Muscle of leg (tissue), 16 donors: ENCODE measurements at places on chromosomes 1 and 21. TPM values are rescaled to one million over a fixed set of nuclear protein-coding genes. Genes with fewer than 3 reads are reported as not detected.

GRCh38 chr1:206893380-206893779 lies 3.9 kb upstream of the IL24 start:
- H3K27ac ChIP-seq, result no peak overlapping the region
- DNase-seq, result no peak
- no peaks in the 10 kb centered on the region for H3K36me3 ChIP-seq
- peaks cover 8% of the 10 kb centered on the region for H3K27me3 ChIP-seq

GRCh38 chr1:221751226-221751887 lies 9.5 kb upstream of the DUSP10 start:
- no peak overlapping the region for H3K4me3 ChIP-seq
- no peaks in the 10 kb centered on the region for H3K4me1 ChIP-seq
- no peak overlapping the region for H3K27ac ChIP-seq
- peak; percentile 35 for DNase-seq
- no peaks in the 10 kb centered on the region for H3K27me3 ChIP-seq

- H3K36me3 ChIP-seq, result no peaks in the 10 kb centered on the region
- H3K4me1 ChIP-seq, result peaks cover 7% of the 10 kb centered on the region
- peak overlapping the region; percentile 35 for H3K27ac ChIP-seq
- H3K27me3 ChIP-seq, result peaks cover 4% of the 10 kb centered on the region
- DNase-seq, result peak; percentile 82
- H3K4me3 ChIP-seq, result no peak overlapping the region
Measured at GRCh38 chr1:23650344-23650990, 41.1 kb upstream of the RPL11 start.

DNA sequence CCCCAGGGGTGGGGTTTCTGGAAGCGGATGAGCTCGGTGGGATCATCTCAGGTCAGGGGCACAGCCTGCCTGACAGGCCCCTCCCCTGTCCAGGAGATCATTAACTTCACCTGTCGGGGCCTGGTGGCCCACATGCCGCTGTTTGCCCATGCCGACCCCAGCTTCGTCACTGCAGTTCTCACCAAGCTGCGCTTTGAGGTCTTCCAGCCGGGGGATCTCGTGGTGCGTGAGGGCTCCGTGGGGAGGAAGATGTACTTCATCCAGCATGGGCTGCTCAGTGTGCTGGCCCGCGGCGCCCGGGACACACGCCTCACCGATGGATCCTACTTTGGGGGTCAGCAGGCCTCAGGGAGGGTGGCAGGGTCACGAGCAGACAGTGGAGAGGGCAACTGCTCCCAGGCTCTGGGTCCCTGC lies 8.4 kb downstream of the HCN3 start:
- DNase-seq, result no peak
- peaks cover 11% of the 10 kb centered on the region for H3K36me3 ChIP-seq
- H3K27me3 ChIP-seq, result no peaks in the 10 kb centered on the region
- H3K27ac ChIP-seq, result no peak overlapping the region

GRCh38 chr21:40641042-40641441 lies 205.9 kb downstream of the DSCAM start:
- no peak overlapping the region for H3K27ac ChIP-seq
- H3K4me1 ChIP-seq, result peaks cover 4% of the 10 kb centered on the region
- DNase-seq, result no peak
- H3K36me3 ChIP-seq, result no peaks in the 10 kb centered on the region

GRCh38 chr1:243748706-243749283 lies 101.2 kb downstream of the AKT3 start:
- H3K4me3 ChIP-seq, result no peak overlapping the region
- no peak overlapping the region for H3K27ac ChIP-seq
- peak; percentile 82 for DNase-seq
- H3K36me3 ChIP-seq, result no peaks in the 10 kb centered on the region
- no peaks in the 10 kb centered on the region for H3K4me1 ChIP-seq

- H3K27ac ChIP-seq, result no peak overlapping the region
- no peak overlapping the region for H3K4me3 ChIP-seq
- peaks cover 7% of the 10 kb centered on the region for H3K36me3 ChIP-seq
- no peaks in the 10 kb centered on the region for H3K4me1 ChIP-seq
- no peaks in the 10 kb centered on the region for H3K27me3 ChIP-seq
Measured at GRCh38 chr1:100230765-100231164, 18.9 kb downstream of the DBT start.

DNA sequence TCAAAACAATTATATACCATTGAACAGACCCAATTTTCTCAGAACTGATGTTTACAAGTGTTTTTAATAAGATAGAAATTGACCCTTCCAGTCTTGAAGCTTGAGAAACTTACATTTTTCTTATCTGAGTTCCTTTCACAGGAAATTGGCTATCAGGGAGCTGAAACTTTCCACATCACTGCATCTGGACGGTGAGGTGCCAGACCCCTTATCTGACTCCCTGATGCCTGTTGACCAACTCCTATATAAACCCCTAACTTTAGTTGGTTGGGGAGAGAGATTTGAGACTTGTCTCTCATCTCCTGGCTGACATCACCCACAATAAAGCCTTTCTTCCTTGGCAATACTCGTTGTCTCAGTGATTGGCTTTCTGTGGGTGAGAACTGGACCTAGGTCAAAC lies 31.4 kb downstream of the LACTBL1 start:
- H3K4me3 ChIP-seq, result no peak overlapping the region
- no peak overlapping the region for H3K27ac ChIP-seq
- peaks cover 9% of the 10 kb centered on the region for H3K27me3 ChIP-seq
- no peak for DNase-seq
- H3K4me1 ChIP-seq, result no peaks in the 10 kb centered on the region

DNA sequence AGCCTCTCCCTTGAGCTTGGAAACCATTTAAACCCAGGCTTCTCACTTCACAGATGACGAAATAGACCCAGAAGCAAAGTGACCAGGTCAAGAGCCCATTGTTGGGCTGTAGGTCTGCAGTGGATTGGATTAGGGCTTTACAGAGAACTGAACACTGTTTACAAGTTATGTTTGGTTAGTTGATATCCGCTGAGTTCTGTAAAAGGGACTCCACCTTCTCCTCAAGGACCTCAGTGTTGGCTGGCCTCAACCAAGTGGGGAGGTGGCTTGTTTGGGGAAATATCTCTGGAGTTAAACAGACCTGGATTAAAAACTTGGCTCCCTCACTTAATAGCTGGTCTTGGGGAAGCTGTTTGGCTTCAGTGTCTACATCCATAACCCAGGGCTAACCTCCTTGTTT lies 88.1 kb downstream of the UCK2 start:
- H3K4me3 ChIP-seq, result no peak overlapping the region
- DNase-seq, result peak; percentile 29
- H3K27ac ChIP-seq, result no peak overlapping the region
- H3K27me3 ChIP-seq, result no peaks in the 10 kb centered on the region

Gene B3GALT5
- 0.27 TPM for total RNA-seq

Gene B3GALNT2
- 27.3 TPM for total RNA-seq

Gene KCNK2
- 3.7 TPM for total RNA-seq

Gene GCSAML
- 0.09 TPM for total RNA-seq
